SK-N-SH (cell line): ENCODE measurements at places on chromosomes 5 and 9. TPM values are rescaled to one million over a fixed set of nuclear protein-coding genes. Genes with fewer than 3 reads are reported as not detected.

Gene ZBTB26
- 3.9 and 6.0 TPM in 2 replicates for polyA plus RNA-seq

Gene SPINK4
- polyA plus RNA-seq: not detected in 2 replicates

Gene ST8SIA4
- polyA plus RNA-seq: 0.02 TPM in 2 replicates

DNA sequence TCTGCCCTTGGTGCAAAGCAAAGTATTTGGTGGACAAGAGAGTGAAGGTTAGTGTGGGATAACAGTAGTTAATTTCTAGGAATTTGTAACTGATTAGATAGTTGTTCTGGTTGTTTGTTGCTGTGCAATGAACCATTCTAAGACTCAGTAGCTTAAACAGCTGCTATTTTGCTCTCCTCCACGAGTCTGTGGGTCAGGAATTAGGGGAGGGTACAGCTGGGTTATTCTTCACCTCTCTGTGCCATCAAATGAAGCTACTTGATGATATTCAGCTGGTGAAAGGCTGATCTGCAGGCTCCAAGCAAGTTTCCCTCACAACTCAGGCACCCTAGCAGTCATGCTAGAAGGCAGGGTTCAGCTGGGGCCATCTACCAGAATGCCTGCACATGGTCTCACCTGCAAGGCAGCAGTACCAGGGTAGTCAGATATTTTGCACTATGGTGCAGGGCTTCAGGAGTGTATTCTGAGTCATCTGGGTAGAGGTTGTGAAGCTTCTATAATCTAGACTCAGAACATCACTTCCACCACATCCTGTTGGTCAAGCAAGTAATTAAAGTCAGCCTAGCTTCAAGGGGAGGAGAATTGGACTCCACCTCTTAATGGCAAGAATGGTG is 159.5 kb upstream of the SLC28A3 start:
- DNase-seq: no peak
